ENCODE measurements at places on chromosomes 6 and 20.
A peak's percentile ranks its signal among the peaks of the same experiment; 100 is the strongest.

- DNase-seq = no peak
Observed at GRCh38 chr20:60206259-60206658, 248.0 kb downstream of the CDH26 start.

- no peak for DNase-seq
Observed at GRCh38 chr6:14883921-14884320, 361.9 kb upstream of the JARID2 start.

- DNase-seq = peak; percentile 30
Observed at GRCh38 chr6:56637640-56638039, 5.0 kb downstream of the DST start.

- no peak for DNase-seq
Observed at GRCh38 chr20:63138855-63139341, 77.0 kb downstream of the YTHDF1 start.

- no peak for DNase-seq
Observed at GRCh38 chr6:90689172-90689571, 102.3 kb upstream of the MAP3K7 start.

- no peak for DNase-seq
Observed at GRCh38 chr6:39428152-39428551, 105.7 kb upstream of the KCNK16 start.

GRCh38 chr6:121578216-121578615, 142.8 kb downstream of the GJA1 start:
- no peak for DNase-seq
